ENCODE measurements at places on chromosomes 1 and 21. TPM values are rescaled to one million over a fixed set of nuclear protein-coding genes. Genes with fewer than 3 reads are reported as not detected.

The VHLL gene
- 0.28 TPM for total RNA-seq

The NPR1 gene
- total RNA-seq, result 0.36 TPM

The CASZ1 gene
- total RNA-seq, result 27.8 TPM

The SPRR2A gene
- not detected for total RNA-seq

The TMPRSS15 gene
- not detected for total RNA-seq

The FLG2 gene
- not detected for total RNA-seq

DNA sequence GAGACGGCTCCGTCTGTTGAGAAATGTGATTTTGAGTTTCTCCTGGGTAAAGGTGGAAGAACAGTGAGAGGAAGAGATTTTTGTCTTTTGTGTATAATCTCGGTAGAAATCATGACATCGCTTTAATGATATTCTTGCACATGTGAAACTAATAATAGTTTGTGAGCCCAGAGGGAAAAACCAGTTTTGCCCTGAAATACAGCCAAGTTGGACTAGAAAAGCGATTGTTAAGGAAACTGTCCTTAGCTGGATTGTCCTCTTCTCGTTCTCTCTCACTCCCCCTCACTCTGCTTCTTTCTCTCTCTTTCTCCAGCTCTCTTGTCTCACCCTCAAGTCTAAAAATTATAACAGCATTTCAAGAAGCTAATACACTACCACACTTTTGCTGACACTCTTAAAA is 17.1 kb downstream of the KCNJ6 start:
- H3K36me3 ChIP-seq, result no peaks in the 10 kb centered on the region
- H3K27ac ChIP-seq, result no peak overlapping the region
- no peak for DNase-seq
- peaks cover 3% of the 10 kb centered on the region for H3K27me3 ChIP-seq
- no peaks in the 10 kb centered on the region for H3K4me1 ChIP-seq

DNA sequence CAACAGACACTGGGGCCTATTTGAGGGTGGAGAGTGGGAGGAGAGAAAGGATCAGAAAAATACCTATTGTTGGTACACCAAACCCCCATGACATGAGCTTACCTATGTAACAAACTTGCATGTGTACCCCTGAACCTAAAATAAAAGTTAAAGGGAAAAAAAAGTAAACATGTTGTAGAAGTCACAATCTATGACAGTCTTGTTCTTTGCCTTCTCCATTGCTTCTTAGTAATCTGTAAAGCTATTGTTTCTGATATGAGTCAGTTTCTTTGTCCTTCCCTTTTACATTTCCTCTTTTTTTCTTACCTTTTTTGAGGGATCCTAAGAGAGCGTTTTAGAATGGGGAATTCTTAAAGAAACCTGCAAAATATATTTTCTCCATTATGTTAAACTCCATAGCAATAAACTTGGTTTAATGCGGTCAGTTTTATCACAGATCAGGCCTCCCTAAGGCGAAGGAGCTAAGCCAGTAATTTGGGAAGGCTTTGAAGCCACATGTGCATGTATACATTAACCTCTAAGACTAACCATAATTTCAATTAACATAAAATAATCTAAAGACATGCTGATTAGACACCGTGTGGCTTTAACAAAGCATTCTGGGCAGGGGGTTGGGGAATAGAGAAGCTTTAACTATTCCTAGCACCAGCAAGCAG is 77.8 kb upstream of the C1orf105 start:
- H3K36me3 ChIP-seq, result no peaks in the 10 kb centered on the region
- H3K27ac ChIP-seq, result peak overlapping the region; percentile 95
- H3K4me1 ChIP-seq, result peaks cover 15% of the 10 kb centered on the region
- no peaks in the 10 kb centered on the region for H3K27me3 ChIP-seq
- H3K4me3 ChIP-seq, result no peak overlapping the region

GRCh38 chr1:228848406-228848805 is 113.1 kb downstream of the RHOU start:
- no peaks in the 10 kb centered on the region for H3K4me1 ChIP-seq
- no peaks in the 10 kb centered on the region for H3K27me3 ChIP-seq
- no peak overlapping the region for H3K4me3 ChIP-seq
- no peaks in the 10 kb centered on the region for H3K36me3 ChIP-seq
- no peak for DNase-seq

- DNase-seq, result no peak
- H3K27me3 ChIP-seq, result no peaks in the 10 kb centered on the region
- H3K27ac ChIP-seq, result no peak overlapping the region
- H3K36me3 ChIP-seq, result no peaks in the 10 kb centered on the region
These were observed 61.9 kb downstream of the SYF2 start for GRCh38 chr1:25170439-25170838.

DNA sequence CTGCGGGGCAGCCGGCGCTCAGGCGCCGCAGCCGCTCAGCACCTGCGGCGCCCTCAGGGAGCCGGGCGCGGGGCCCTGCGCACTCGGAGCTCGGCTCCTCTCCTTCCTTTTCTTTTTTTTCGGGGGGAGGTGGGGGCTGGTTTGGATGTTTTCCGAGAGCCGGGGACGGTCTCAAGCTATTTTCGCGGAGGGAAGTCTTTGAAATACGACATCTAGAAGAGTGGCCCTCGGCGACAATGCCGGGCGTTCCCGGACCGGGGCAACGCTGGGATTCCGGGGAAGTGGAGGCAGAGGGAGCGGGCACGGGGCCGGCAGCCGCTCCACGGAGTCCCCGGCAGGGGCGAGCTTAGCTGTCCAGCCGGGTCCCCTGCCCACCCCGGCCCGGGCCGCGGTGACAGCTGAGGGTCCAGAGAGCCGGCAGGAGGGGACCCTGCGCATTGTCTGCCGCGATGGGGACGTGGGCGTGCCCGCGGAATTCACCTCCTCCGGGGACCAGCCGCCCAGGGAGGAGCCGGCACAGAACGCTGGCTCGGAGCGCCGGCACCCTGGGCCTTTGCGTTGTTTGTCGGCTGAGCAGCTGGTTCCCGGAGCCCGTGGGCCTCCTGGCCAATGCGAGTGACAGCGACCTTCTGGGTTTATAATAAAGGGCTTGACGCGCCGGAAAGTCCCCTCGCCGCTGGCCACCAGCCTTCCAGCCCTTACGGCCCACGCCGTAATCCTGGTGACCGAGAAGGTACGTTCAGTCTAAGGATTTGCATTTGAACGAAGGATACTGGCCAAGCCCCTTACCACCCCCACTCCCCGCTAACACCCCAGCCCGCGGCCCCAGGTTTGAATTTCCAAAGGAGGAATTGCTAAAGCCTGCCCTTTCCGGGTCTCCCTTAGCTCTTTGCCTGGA is 582 bp downstream of the SLC37A1 start:
- no peaks in the 10 kb centered on the region for H3K27me3 ChIP-seq
- 0 out of 2 replicates have a peak overlapping the region, but pooled peaks have one; percentile 39 for H3K27ac ChIP-seq
- peaks cover 14% of the 10 kb centered on the region for H3K4me1 ChIP-seq

DNA sequence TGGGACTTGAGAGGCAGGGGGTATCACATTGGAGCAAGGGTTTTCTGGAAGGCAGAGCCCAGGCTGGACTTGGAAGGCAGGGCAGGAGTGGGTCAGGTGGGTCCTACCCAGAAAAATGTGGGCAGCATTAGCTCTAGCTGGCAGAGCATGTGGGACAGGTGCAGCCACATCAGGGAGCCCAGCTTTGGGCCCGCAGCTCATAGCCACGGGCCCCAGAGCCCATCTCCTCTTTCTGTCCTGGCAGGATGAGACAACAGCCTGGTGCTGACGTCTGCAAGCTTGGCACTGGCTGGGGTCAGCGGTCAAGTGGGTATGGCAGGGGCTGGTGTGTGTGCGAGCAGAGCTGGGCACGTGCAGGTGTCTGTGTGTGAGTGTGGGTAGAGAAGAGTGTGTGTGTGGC is 154.7 kb downstream of the GRIK3 start:
- H3K36me3 ChIP-seq, result no peaks in the 10 kb centered on the region
- H3K4me1 ChIP-seq, result no peaks in the 10 kb centered on the region
- no peak overlapping the region for H3K27ac ChIP-seq
- H3K27me3 ChIP-seq, result peaks cover 9% of the 10 kb centered on the region
- DNase-seq, result no peak

GRCh38 chr1:165116732-165117131 is 239.8 kb downstream of the LMX1A start:
- H3K36me3 ChIP-seq, result no peaks in the 10 kb centered on the region
- H3K27me3 ChIP-seq, result no peaks in the 10 kb centered on the region
- no peaks in the 10 kb centered on the region for H3K4me1 ChIP-seq
- no peak overlapping the region for H3K4me3 ChIP-seq
- no peak overlapping the region for H3K27ac ChIP-seq
- peak; percentile 58 for DNase-seq

DNA sequence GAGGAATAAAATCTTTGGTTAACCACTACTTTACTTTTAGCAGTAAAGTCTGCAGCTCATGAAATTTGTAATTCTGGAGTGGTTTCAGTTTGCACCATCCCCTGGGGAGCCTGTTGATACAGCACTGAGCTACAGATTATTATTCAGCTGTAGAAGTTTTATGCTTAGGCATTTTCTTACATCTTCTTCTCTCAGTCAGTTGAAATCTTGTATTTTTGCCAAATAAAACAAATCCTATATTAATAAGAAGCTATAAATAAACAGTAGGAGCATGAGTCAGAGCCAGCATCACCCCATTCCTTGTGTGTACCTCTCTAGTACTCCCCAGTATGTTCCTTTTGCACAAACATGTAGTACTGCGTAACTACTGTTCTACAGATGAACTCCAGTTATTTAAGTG is 118.9 kb downstream of the ATF6 start:
- H3K27ac ChIP-seq, result no peak overlapping the region
- H3K4me1 ChIP-seq, result no peaks in the 10 kb centered on the region
- no peaks in the 10 kb centered on the region for H3K27me3 ChIP-seq
- H3K4me3 ChIP-seq, result no peak overlapping the region
- DNase-seq, result no peak
- H3K36me3 ChIP-seq, result no peaks in the 10 kb centered on the region

GRCh38 chr21:29151931-29152330 is 21.5 kb downstream of the MAP3K7CL start:
- no peak overlapping the region for H3K4me3 ChIP-seq
- H3K27ac ChIP-seq, result no peak overlapping the region
- DNase-seq, result no peak
- no peaks in the 10 kb centered on the region for H3K27me3 ChIP-seq

- no peak for DNase-seq
- no peaks in the 10 kb centered on the region for H3K4me1 ChIP-seq
- no peak overlapping the region for H3K4me3 ChIP-seq
- H3K36me3 ChIP-seq, result no peaks in the 10 kb centered on the region
These were observed 277.1 kb downstream of the ST6GALNAC3 start for GRCh38 chr1:76351655-76352054.

DNA sequence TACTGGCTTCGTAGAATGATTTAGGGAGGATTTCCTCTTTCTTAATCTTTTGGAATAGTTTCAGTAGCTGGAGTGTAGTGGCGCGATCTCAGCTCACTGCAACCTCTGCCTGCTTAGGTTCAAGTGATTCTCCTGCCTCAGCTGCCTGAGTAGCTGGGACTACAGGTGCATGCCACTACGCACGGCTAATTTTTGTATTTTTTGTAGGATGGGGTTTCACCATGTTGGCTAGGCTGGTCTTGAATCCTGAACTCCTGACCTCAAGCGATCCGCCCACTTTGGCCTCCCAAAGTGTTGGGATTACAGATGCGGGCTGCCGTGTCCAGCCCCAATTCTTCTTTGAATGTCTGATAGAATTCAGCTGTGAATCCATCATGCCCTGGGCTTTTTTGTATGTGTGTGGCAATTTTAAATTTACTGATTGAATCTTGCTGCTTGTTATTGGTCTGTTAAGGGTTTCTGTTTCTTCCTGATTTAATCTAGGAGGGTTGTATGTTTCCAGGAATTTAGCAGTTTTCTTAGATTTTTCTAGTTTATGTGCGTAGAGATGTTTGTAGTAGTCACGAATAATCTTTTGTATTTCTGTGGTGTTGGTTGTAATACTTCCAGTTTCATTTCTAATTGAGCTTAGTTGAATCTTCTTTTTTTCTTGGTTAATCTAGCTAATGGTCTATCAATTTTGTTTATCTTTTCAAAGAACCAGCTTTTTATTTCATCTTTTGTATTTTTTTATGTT is 15.3 kb downstream of the MAN1C1 start:
- peaks cover 2% of the 10 kb centered on the region for H3K27me3 ChIP-seq
- no peak for DNase-seq
- no peak overlapping the region for H3K4me3 ChIP-seq
- no peaks in the 10 kb centered on the region for H3K4me1 ChIP-seq
- H3K27ac ChIP-seq, result no peak overlapping the region
- H3K36me3 ChIP-seq, result no peaks in the 10 kb centered on the region

DNA sequence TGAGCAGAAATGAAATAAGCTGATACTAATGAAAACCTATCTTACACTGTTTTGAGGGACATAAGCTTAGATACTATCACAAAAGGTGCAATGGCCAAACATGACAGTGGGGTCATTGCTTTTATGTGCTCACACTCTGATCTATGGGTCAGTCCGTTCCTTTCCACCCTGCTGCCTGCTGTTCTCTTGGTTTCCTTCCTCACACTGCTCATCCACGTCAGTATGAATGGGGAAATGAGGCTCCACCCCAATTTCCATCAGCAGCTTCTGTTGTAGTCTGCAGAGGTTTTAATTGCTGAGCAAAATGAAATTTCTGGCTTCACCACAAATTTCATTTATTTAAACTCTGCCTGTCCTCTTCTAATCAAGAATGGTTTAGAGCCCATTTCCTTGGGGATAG is 155.2 kb downstream of the GABPA start:
- H3K27ac ChIP-seq, result no peak overlapping the region
- H3K27me3 ChIP-seq, result no peaks in the 10 kb centered on the region
- H3K36me3 ChIP-seq, result peaks cover 11% of the 10 kb centered on the region
- no peak for DNase-seq
- H3K4me1 ChIP-seq, result no peaks in the 10 kb centered on the region
- no peak overlapping the region for H3K4me3 ChIP-seq

- no peak overlapping the region for H3K4me3 ChIP-seq
- no peaks in the 10 kb centered on the region for H3K36me3 ChIP-seq
- peaks cover 52% of the 10 kb centered on the region for H3K4me1 ChIP-seq
- H3K27me3 ChIP-seq, result no peaks in the 10 kb centered on the region
- peak overlapping the region; percentile 89 for H3K27ac ChIP-seq
- no peak for DNase-seq
These were observed 8.3 kb upstream of the PADI1 start for GRCh38 chr1:17196496-17197185.

DNA sequence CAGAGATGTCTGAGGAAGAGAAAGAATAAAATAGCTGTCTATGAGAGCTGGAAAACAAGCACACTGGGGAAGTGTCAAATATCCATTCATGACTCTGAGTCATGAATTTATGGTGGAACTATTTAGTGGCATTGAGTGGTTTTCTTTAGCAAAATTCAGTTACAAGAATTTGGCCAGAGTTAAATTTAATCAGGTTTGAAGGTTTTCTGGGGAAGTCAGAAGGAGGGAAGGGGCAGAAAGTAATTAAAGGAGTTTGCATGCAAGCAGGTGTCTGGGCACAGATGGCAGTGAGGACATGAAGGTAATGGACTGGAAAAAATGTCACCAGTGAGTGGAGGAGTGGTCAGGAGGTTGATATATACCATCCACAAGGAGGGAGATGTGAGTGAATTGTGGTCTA is 121.9 kb upstream of the IVNS1ABP start:
- no peaks in the 10 kb centered on the region for H3K36me3 ChIP-seq
- no peaks in the 10 kb centered on the region for H3K4me1 ChIP-seq
- H3K27me3 ChIP-seq, result no peaks in the 10 kb centered on the region
- H3K27ac ChIP-seq, result no peak overlapping the region
- DNase-seq, result no peak
